Heart left ventricle (tissue), 16 donors: ENCODE measurements at places on chromosomes 13 and 19.
A peak's percentile ranks its signal among the peaks of the same experiment; 100 is the strongest.

DNA sequence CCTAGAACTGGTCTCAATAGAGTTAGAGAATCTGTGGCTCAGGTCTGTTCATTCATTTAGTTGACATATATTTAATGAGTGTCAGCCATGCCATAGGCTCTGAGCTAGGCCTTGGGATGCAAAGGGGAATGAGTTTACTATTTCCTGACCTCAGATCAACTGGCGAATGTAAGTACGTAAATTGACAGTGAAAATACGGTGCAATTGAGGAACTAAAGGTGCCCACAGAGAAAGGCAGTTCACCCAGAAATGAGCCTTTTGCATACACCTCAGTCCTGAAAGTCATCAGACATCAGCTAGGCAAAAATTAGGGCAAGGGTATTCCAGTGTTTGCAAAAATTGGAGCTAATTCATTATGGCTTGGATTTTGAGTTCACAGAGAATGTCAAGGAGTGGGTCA lies 20.6 kb upstream of the UPF3A start:
- no peak for DNase-seq

DNA sequence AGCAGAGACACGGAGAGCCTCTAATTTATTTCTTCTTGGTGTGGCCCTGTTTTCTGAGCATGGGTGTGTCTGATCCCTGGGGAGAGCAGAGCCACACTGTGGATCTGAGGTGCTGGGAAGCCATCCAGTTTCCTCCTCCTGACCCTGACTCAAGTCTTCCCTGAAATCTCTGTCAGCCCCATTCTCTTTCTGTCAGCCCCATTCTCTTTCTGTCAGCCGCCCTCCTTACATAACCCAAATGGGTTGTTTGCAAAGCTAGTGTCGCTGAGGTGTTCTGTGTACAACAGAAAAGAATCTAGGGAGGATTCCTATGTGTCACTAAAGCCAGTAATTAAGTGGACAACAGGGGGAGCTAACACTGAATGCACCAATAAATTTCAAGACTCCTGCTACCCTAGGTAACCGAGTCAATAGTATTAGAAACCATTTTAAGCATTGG lies 50.2 kb downstream of the LRCH1 start:
- no peak for DNase-seq

DNA sequence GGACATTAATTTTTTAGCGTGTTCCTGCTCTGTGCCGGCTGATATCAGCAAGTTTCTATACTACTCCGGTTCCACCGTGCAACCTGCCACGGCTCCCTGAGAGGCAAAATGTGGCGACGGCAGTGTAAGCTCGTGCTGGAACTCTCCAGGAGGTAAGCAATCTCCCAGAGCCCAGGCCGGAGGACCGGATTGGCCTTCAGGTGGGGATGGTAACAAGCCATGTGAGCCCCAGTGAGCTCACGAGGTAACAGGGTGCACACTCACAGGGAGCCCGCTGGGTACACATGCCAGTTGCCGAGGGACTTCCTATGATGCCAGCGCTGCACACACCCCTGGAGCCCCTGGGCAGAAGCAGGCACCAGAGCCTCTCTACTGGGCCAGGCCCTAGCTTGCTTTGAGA lies 38.5 kb downstream of the NAXD start:
- no peak for DNase-seq

- peak; percentile 85 for DNase-seq
These were observed 2.5 kb upstream of the PLEKHF1 start for GRCh38 chr19:29662604-29663404.

DNA sequence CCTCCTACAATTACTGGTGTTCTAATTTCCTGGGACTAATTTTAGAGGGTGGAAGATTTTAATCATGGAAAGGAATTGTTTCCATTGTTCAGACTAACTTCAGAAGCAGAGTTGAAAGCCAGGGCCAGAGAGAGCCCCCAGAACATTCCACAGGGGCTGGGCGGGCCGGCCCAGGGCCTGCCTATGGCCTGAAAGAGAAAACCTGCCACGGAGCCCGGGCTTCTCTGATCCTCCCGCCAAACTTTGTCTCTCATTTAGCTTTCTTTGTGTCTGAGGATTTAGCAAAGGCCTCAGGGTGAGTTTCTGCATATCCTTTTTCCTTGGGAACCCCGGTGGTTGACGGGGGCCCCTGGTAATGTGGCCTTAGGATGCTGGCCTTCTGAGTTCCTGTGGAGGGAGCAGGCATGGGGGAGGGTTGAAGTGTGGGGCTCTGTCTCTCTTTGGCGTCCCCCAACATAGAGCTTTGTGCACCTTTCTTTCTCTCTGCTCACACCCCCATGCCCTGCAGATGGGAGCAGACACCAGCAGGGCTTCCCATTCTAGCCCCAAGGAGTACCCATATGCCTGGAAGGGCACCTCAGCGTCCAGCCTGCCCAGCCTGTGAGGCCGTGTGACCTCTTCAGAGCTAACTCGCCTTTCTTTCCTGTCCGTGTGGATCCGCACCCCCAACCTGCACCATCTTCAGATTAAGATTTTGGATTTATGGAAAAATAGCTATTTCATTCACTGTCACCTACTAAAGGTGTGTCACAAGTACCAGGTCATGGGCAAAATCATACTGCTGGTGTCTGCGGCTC lies 539.5 kb downstream of the FGF9 start:
- no peak for DNase-seq

- no peak for DNase-seq
These were observed 660.4 kb upstream of the KLF12 start for GRCh38 chr13:74794582-74794981.

GRCh38 chr13:98960606-98961502 lies 17.0 kb downstream of the DOCK9 start:
- no peak for DNase-seq

DNA sequence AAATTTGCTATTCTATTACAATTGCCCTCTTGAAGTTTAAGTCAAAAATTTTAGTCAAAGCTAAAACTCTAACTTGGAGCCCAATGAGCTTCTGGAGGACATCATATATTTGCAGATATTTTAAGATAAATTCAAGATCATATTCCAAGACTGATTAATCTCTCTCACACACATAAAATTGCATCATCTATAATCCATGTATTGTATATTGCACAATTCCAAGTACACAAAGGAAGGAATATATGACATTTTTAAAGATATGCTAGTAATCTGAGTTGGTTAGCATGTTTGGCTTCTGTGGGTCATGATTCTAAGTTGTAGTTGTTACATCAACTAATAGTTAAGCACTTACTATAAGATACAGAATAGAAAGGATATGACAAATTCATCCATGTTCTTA lies 53.3 kb downstream of the KCNRG start:
- DNase-seq = no peak

DNA sequence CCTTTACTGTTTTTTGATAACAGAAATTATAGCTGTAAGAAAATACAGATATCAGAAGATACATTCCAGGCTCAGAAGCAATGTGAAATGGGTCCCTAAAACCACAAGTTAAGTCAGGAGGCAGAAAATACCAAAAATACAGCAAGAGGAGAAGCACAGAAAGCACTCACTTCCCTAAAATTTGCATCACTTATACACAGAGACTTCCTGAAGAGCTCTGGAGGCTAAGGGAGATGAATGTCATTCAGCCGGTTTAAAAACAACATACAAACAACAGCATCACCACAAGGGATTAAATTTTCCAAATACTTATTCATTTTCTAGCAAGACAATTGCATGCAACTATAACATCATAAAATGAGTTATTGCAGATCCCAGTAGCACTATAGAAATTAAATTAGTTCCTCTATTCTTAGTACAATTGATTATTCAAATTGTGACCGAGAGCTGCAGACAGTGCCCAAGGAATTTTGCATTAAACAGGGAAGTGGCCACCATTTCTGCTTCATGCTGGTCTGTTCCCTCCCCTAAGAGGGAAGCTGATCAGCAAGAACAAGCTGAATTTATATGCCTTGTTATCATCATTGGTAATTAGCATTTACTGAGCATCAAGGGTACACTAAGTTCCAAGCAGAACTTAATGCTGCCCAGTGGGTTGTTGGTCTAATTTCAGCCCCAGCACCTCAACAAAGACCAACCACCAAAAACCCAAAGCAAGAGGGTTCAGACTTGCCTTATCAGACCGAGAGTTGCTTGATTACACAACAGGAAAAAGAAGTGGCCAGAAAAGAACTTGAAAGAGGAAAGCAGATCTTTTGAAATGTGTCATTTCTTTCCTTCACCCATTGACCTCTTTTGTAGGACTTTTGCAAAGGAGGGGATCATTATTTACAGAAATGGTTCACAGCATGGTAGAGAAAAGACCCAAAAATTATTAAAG lies 140.7 kb downstream of the KCTD12 start:
- no peak for DNase-seq

GRCh38 chr13:48590141-48590901 lies 57.4 kb upstream of the RCBTB2 start:
- no peak for DNase-seq

GRCh38 chr13:64051278-64051677 lies 2635.6 kb upstream of the PCDH20 start:
- no peak for DNase-seq

GRCh38 chr13:35876601-35877000 lies 254.6 kb downstream of the DCLK1 start:
- no peak for DNase-seq
